ENCODE measurements at places on chromosomes 1 and 21.

DNA sequence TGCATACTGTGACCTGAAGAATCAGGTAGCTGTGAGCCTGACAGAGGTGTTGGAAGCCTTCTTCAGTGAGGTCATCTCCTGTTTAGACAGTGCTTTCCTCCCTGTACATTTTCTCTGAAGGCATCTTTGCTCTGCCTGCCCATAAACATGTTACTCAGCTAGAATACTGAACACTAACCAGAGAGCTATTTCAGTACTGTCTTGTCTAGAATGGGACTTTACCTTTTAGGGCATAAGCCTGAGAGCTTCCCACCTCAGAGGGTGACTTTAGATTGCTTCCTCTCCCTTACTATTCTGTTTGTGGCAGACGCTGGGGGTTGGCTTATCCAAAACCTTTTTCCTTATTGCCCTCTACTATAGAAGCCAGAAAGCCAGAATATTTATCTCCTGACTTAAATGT, 23.3 kb upstream of the ZNF326 start:
- no peak for DNase-seq

- DNase-seq: no peak
Measured at GRCh38 chr1:58248791-58249190, 297.7 kb downstream of the OMA1 start.

DNA sequence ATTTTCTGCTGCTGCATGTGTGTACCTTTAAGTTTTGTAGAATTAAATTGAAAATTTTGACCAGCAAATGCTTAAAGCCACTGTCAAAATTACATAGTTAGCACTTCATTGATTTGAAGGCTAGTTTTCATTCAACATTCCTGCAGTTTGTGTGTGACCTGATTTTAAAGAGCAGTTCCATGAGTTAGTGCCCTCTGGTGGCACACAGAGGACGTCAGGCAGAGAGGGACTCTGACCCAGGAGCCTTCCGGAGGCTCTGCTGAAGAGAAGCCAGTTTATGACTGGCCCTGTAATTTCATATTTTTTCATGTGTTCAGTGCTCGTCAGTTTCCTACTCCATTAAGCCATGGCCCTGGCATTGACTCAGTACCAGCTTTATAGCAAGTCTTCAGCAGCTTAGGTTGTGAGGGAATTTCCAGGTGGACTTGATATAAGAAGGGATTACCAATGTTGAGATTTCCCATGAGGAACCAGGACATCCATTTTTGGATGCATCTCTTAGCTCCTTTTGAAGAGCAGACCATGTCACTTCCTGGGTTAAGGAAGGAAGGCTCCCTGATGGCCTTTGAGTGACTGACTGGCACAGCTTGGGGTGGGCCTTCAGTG, 104.7 kb downstream of the CAMTA1 start:
- no peak for DNase-seq

GRCh38 chr1:39960431-39960958, 5.5 kb downstream of the MFSD2A start:
- DNase-seq: no peak

GRCh38 chr1:30368651-30369240, 354.6 kb downstream of the MATN1 start:
- DNase-seq: no peak

DNA sequence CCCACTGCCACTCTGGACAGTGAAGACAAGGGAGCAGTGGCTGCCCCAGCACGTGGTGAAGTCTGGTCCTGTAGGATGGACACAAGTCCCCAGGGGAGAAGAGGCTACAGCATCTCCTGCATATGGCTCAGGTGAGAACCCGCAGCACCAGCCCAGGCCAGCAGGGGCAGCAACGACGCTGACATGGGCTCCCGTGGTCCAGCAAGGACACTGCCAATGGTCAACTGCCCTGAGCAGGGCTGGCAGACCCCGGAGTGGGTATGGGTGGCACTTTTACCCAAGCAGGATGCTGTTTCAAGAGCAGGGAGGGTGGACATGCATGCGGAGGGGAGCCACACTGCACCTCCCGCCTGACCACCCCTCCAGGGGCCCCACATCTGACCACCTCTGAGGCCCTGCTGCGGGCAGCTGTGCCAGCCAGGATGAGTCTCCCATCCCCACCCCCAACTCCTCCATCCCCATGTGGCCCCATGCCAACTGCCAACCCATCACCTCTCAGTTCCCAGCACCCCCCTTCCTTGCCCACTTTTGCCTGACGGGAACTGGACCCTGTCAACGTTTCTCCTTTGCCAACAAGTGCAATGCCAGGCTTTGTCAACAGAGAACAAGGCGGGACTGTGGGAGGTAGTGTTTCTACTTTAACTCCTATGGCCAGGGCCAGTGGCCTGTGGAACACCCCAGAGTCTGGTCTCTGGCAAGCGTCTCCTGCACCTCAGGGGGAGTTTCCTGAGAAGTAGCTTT, 8.6 kb downstream of the MORN1 start:
- no peak for DNase-seq

GRCh38 chr1:12180903-12181302, 14.1 kb downstream of the TNFRSF1B start:
- no peak for DNase-seq
